Activated T-helper 1 cell treated with anti-CD3 and anti-CD28 coated beads, Interleukin-2, amount 50 U/mL, for 16 hours (primary cell): ENCODE measurements at places on chromosomes 4 and X.

DNA sequence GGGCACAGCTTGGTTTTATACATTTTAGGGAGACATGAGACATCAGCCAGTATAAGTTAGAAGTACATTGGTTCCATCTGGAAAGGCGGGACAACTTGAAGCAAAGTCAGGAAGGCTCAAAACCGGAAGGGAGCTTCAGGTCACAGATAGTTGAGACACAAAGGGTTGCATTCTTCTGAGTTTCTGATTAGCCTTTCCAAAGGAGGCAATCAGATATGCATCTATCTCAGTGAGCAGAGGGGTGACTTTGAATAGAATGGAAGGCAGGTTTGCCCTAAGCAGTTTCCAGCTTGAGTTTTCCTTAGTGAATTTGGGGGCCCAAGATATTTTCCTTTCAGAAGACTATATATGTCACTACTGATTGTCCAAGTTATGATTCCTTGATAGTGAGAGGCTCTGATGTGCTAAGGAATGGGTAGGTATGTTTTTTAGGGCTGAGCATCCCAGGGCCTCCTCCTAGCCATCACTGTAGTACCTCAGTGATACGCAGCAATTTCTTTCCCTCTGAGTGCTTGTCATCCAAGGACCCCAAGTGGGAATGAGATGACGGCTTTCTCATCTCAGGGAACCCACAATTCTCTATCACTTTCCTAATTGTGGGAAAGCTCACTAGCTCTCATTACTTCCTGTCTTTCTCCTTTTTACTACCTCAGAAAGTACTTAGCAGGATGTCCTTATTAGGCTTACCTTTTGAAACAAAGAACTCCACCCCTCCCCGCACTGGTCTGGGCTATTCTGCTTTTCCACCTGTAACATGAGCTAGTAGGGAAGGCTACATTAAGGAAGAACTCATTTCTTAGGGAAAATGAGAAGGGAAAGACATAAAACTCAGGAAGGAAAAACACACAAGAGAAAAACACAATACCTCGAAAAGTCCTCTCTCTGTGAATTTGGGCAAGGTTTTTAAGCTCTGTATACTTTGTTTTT is 632.7 kb downstream of the RAPGEF2 start:
- no peak for DNase-seq

GRCh38 chr4:8051644-8052043 is 107.0 kb downstream of the ABLIM2 start:
- DNase-seq, result no peak

DNA sequence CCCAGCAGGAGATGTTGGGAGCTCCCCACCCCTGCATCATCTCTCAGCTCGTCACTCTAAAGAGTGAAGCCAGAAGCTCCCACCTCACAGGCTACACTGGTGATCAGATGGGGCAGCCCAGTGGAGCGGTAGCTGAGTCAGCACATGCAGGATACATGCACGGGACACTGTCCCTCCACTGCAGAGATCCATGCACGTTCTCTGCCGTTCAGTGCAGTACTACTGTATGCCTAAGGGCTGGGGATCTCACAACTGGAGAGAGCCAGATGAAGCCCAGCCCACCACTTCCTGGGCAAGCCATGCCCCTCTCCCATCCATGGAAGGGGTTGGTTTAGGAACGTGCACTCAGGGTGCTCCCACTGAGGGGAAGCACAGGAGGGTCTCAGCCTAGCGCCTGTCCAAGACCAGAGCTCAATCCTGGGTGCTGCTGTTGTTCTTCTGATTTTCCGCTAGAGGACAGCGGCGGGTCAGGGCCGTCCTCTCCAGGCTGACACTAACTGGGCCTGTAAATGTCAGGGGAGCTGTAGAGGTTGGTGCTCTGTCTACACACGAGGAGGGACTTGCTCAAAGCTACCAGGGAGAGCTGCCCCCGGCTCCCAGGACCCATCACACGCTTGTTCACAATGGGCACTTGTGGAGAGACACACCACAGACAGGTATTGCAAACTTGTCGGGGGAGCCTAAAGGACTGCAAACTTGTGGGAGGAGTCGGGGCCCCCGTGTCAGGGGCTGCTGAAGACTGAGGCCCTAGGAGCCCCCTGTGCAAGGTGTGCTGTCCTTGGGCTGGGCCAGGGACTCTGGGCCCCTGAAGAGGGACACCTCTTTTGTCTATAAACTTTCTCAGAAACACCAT is 18.2 kb upstream of the ABLIM2 start:
- no peak for DNase-seq

DNA sequence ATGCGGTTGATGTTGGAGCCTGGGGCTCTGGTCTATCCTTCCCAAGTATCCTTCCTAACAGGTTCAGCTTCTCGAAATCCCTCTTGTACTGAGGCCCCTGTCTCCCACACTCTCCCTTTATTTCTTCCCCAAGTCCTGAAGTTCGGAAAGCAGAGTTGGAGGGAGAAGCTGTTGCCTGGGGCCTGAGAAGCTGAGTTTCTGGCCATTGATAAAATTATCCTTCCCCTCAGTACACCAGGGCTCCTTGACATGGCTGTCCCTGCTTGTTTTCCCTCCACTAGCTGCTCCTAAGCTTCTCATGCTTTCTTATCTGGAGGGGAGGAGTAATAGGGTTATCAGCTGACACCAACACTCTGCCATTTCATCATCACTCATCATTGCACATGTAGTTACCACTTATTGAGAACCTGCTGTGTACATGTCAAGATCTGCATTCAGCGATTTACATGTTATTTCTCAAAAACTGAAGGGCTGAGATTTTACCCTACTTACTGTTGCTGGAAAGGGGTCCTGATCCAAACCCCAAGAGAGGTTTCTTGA is 58.0 kb downstream of the FUNDC1 start:
- no peak for DNase-seq

- no peak for DNase-seq
Measured at GRCh38 chrX:71989768-71990426, 79.3 kb downstream of the NHSL2 start.

DNA sequence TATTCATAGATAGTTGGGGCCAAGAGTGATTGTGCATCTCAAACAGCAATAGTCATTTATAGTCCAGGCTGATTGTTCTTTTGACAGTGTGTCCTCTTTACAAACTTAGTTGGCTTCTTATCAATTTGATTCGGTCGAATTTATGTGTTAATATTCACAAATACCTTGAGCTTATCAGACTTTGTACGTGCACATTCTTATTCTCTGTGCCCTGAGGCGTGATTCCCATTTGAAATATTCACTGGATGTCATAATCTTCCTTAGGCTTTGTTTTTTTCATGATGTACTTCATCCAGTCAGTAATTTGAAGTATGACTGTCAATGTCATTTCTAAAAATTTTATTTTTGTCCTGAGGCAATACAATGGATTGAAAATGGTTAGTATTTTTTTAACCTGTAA is 263.5 kb upstream of the PCDH7 start:
- no peak for DNase-seq

- DNase-seq, result no peak
Measured at GRCh38 chr4:70892086-70892769, 9.9 kb upstream of the MOB1B start.
